Left renal cortex interstitium (tissue), 4 donors: ENCODE measurements at places on chromosomes 7 and 10. TPM values are rescaled to one million over a fixed set of nuclear protein-coding genes. Genes with fewer than 3 reads are reported as not detected.

DNA sequence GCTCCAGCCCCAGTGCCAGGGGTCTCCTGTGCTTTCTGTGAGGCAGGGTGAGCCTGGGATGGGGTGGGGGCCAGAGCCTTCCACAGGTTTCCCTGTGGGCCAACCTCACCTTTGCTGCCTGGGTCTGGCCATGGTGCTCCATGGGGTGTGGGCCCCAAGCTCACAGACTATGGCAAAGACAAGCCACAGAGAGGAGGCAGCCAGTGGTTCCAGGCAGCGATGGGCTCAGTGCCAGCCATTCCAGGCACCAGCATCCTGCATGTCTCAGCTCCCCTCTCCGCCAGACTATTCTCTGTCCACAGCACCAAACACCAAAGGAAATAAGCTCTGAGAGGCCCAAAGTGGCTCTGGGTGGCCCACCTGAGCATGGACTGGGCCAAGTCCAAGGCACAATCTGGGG lies 133.5 kb downstream of the PTPN20 start:
- DNase-seq, result no peak

- no peak for DNase-seq
These were observed 18.7 kb upstream of the ZNF488 start for GRCh38 chr10:47402641-47403301.

The KAZALD1 gene
- 18.8 TPM for polyA plus RNA-seq

GRCh38 chr7:132901241-132901640 lies 180.6 kb downstream of the CHCHD3 start:
- DNase-seq, result no peak

The NSUN6 gene
- polyA plus RNA-seq, result 16.9 TPM

The GGCT gene
- 64.1 TPM for polyA plus RNA-seq

The FLNC gene
- polyA plus RNA-seq, result 16.6 TPM

The FAM25C gene
- polyA plus RNA-seq, result not detected

The TUBAL3 gene
- 0.22 TPM for polyA plus RNA-seq

DNA sequence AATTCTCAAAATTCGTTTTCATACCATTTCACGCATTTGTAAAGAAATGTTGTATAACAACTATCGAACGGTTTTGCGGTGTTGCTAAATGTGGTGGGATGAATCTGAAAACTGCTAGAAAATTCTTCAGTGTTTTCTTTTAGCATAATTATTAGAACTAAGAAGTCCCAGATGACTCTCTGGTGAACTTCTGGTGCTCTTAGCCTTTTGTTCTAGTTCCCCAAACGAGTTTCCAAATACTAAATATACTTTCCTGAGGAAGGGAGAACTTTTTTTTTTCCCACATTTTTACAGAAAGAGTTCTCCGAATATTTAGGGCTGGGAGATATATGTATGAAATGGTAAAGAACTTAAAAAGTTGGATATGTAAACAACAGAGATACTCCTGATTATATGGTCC lies 82.5 kb downstream of the ICA1 start:
- DNase-seq, result no peak

The TSPAN15 gene
- polyA plus RNA-seq, result 56.4 TPM

DNA sequence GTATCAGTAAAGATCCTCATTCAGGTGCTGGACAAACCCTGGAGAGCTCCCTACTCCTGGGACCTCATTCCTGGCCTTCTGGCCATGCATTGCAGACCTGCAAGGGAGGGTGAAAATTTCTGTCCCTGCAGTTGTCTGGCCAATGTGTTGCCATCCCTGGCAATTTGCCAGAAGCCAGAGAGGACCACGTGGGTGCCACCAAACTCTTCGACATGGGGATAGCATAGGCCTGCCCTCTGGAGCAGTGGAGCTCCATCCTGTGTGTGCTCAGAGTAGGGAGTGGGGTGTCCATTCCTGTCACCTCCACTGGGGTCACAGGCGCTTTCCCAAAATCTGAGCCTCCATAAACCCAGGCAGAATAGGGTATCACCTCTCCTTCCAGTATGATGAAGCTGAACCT lies 31.2 kb downstream of the DMBT1 start:
- DNase-seq, result no peak

The ZNF487 gene
- 11.1 TPM for polyA plus RNA-seq

DNA sequence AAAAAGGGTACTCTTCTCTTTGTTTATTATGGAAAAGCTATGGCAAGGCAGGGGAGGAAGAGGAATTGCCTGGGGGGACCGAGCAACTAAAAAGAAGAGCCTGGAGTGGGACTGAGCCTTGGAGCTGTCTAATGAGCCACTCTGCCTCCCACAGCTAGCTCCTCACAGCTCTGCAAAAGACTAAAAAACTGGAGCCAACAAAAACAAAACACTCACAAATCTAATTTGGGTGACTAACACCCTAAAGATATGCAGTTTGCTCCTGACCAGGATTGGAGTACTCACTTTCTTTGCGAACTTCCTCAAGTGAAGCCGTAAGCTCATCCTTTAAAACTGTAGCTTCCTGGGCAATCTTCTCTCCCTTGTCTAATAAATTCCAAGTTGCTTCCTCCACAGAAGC lies 89.4 kb downstream of the CTNNA3 start:
- no peak for DNase-seq

The ATP6V1F gene
- polyA plus RNA-seq, result 239 TPM
